GM06990 (cell line): ENCODE measurements at places on chromosomes 11 and 22.

- no peak for DNase-seq
Measured at GRCh38 chr22:48218889-48219420, 1456.5 kb downstream of the TBC1D22A start.

DNA sequence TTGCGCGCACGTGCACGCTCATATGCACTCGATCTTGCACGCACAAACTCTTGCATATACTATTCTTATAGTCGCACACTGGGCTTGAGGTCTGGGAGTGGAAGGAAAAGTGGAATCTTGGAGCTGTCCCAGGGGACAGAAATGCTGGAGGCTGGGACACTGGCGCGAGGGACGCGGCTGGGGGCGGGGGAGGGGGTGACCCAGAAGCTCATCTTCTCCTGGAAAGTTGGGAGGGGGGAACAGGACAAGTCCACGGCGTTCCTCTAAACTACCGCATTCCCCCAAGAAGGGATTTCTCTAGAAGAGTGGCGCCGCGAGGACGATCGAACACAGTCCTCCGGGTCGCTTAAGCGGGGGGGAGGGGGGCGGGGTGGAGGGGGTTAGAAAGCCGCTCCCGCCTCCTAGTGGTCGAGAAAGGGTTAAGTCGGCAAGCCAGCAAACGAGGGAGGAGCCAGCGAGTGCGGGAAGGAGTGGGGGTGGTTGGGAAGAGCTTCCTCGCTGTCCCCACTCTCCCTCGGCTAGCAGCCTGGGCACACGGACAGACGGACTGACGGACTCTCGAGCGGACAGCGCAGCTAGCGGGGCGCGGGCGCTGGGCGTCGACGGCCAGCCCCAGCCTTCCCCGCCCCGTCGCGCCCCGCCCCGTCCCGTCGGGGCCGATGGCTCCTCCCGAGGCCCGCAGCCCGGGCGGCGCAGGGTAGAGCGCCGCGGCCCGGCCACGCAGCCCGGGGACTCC, at the start of gene RTN4RL2:
TSS of gene RTN4RL2 (plus strand) at position 507 of the 736 bp plus-strand sequence. CDS start 338 bp downstream, outside the sequence.
- DNase-seq, result peak; percentile 57

DNA sequence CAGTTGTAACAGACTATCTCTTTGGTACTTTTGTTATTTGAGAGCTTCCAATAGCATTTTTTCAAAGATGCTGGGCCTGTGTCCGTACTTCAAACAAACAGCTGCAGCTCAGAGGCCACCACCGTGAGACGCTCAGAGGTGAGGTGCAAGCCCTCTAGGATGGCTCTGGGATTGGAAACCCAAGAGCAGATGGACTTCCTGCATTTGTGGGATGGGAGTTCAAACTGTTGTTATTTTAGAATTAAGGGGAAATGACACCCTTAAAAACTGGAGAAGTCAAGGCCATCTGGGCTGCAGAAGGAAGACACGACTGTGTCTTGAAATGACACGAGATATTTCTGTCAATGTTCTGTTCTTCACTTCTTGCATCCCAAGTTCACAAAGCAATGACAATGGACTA, 9.2 kb upstream of the IL10RA start:
- DNase-seq, result no peak

DNA sequence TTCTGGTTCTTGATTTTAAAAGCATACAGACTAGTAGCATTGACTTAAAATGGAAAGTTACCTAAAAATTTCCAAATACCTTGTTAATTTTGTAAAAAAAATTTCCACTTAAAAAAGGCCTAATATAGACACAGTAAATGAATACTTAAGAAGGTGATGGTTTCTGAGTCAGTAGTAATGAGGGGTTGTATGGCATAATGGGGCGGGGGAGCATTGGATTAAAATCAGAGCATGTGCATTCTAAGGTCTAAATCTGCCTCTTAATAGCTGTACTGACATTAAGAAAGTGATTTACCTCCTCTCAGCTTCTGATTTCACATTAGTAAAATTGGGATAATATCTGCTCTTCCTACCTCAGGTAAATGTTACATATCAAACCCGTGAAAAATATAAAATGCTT, 446.5 kb downstream of the AASDHPPT start:
- DNase-seq, result no peak

GRCh38 chr22:48486134-48486532, 1341.5 kb downstream of the BRD1 start:
- DNase-seq, result no peak

- DNase-seq, result no peak
Measured at GRCh38 chr11:78319453-78319955, 98.1 kb downstream of the GAB2 start.

DNA sequence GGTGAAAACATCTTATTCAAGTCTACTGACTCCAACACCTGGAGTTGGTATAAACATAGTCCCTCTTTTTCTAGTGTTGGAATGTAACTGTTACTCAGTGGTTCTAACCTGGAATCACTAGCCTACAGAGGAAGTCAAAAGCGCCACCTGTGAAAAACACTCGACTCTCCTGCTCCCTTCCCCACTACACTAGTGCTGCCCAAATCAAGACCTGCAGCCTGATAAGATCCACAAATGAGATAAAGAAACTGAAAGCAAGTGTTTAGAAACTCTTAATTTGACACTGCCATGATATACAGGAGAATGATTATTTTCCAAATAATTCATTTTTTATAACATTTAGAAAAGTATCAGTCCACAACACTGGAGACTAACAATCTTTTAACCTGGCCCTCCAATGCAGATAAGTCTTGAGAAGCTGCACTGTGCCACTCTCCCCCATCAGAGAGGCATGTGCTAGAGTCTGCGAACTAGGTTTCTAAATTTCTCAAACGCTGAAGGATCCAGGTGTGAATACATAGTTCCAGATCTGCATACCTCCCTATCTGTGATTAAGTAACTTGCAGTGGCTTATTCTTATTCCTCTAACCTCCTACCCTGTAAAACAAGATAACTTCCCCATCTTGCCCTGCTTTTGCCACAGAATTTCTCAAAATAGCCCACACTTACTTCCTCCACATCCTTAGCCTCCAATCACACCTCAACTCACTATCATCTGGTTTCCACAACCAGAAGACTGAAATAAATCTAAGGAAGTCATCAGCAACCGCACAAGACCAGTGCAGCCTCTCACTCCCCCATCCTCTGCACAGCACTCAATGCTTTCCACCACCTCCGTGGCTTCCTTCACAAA, 88.1 kb downstream of the RRAS2 start:
- no peak for DNase-seq
